ENCODE measurements at places on chromosomes 16 and 17. TPM values are rescaled to one million over a fixed set of nuclear protein-coding genes. Genes with fewer than 3 reads are reported as not detected.
A peak's percentile ranks its signal among the peaks of the same experiment; 100 is the strongest.

The DNAI2 gene
- total RNA-seq: 0.33 TPM

- DNase-seq: no peak
Observed at GRCh38 chr16:11696266-11697012, 28.2 kb downstream of the SNN start.

GRCh38 chr17:81193470-81194224, 27.6 kb upstream of the AATK start:
- DNase-seq: peak; percentile 72

- DNase-seq: peak; percentile 60
Observed at GRCh38 chr17:38572669-38573365, 32.9 kb downstream of the SRCIN1 start.

The SAMD14 gene
- total RNA-seq: 3.3 TPM

- DNase-seq: no peak
Observed at GRCh38 chr17:57433452-57433851, 177.1 kb downstream of the MSI2 start.

DNA sequence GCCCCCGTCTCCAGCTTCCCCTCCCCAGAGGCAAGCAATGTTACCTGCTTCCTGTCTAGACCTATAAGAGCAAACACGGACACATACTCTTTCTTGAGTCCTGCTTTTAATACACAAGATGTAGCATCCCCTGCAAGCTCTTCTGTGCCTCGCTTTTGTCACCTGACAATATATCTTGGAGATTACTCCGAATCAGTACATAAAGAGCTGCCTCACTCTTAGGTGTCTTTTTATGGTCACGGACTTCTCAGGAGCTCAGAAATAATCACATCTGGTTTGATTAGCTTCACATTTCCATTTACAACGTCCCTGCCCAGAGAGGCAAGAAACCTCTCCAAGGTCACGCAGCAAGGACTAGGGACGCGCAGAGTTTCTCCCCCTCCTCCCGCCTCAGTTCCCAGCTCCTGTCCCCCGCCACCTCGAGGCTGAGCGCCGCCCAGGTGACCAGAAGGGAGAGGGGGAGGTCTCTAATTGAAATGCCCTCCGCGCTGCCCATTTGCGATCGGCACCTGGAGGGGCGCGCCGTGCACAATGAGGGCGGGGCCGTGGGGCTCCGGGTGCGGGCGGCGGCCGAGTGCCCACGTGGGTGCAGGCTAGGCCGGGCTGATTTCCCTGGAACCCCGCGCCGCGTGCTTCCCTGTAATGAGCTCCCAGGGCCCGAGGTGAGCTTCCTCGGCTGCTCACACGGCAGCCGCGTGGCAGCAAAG, 13.8 kb upstream of the SEZ6 start:
- DNase-seq: no peak

DNA sequence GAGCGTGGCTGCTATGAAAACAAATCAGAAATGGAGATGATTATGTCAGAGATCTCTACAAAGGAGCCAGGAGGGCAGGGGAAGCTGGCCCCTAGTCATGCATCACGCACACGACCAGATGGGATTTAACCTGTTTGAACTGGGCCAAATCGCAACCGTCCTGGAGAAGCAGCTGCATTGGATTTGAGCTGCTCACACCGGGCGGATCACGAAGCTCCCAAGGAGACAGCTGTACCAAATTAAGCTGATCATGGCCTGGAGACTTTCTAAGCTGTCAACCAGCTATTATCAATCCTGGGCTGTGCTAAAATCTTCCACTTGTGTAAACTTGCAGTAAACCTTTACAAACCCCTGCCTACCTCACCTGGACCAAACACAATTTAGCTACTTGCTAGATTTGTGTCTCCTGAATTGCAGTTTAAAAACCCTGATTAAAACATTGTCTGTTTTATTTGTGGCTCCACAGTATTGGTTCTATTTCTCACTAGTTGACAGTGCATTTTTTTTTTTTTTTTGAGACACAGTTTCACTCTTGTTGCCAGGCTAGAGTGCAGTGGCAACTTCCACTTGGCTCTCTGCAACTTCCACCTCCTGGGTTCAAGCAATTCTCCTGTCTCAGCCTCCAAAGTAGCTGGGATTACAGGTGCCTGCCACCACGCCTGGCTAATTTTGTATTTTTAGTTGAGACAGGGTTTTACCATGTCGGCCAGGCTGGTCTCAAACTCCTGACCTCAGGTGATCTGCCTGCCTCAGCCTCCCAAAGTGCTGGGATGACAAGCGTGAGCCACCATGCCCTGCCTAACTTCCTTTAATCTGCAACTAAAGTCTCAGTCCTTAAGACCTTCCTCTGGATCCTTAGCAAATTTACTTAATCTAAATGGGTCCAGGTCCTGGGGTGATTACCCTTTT, 98.3 kb upstream of the GRIN2A start:
- DNase-seq: no peak

The KRTAP4-5 gene
- total RNA-seq: not detected

DNA sequence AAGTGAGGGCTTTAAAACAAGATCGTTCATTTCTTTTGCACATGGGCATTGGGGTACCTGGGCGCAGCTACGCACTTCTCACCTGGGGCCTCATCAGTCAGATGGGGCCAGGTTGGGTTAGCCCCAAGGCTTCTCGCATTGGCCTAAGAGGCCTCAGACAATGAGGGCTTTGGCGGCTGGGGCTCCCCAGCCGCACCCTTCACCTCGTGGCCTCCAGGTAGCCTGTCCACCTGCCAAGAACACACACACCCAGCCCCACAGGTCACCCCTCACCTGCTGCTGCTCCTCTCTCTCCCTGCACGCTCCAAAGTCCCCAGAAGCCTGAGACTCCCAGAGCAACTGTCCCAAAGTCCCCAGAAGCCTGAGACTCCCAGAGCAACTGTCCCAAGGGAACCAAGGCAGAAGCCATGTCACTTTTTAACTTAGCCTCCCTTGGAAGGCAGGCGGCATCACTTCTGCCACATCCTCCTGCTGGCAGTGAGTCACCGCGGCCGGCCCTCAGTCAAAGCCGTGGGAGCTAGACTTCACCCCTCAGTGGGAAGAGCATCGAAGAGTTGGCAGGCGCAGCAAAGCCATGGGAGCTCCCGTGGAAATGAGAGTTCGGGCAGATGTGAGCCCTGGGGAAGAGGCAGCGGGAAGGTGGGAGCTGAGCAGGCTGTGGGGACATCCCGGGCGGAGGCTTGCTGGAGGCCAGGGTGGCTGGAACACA, 78.9 kb upstream of the PLCG2 start:
- no peak for DNase-seq

GRCh38 chr17:33725675-33726271, 432.7 kb upstream of the ASIC2 start:
- peak; percentile 49 for DNase-seq

DNA sequence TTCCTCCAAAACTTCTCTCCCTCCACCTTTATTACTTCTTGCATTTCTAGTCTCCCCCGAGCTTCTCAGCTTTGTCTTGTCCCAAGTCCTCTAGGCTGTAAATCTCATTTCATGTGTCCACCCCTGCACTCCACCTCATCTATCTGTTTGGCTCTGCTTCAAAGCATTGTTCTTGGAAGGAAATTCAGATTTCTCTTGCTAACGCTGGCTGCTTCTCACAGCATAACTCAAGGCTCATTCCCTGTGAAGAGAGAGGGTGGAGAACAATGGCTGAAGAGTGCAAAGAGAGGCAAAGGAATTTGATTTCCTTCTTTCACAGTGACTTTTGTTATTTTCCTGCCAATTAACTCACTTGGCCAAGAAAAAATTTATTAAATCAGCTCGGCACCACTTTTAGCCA, 476.5 kb downstream of the TMEM114 start:
- DNase-seq: no peak

The KRTAP4-4 gene
- not detected for total RNA-seq

The CCDC200 gene
- not detected for total RNA-seq

DNA sequence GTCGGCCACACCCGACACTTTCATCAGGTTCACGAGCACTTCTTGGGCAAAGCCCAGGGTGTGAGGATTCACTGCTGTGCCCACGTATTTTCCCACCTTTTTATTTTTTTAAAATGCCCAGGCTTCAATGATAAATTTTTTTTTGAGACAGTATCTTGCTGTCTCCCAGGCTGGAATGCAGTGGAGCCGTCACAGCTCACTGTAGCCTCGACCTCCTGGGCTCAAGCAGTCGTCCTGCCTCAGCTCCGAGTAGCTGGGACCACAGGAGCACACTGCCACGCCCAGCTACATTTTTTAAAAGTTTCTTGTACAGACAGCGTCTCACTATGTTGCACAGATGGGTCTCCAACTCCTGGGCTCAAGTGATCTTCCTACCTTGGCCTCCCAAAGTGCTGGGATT, 17.8 kb downstream of the UTS2R start:
- DNase-seq: no peak

GRCh38 chr17:38605411-38605840, 326 bp downstream of the SRCIN1 start:
- DNase-seq: no peak
